Activated CD8-positive, alpha-beta T cell treated with anti-CD3 and anti-CD28 coated beads for 36 hours (primary cell): ENCODE measurements at places on chromosomes 1 and 21. TPM values are rescaled to one million over a fixed set of nuclear protein-coding genes. Genes with fewer than 3 reads are reported as not detected.

Gene FCRL2
- not detected for total RNA-seq

Gene HSD11B1
- 0.47 TPM for total RNA-seq

Gene ADAMTS1
- not detected for total RNA-seq

- no peak overlapping the region for H3K4me3 ChIP-seq
- no peaks in the 10 kb centered on the region for H3K27me3 ChIP-seq
- H3K4me1 ChIP-seq = no peaks in the 10 kb centered on the region
- no peaks in the 10 kb centered on the region for H3K36me3 ChIP-seq
Observed at GRCh38 chr1:75993661-75994060, 61.5 kb upstream of the ASB17 start.

Gene PTGER3
- not detected for total RNA-seq

- H3K4me1 ChIP-seq = peaks cover 10% of the 10 kb centered on the region
- no peaks in the 10 kb centered on the region for H3K27me3 ChIP-seq
- H3K27ac ChIP-seq = no peak overlapping the region
Observed at GRCh38 chr21:45747233-45747766, 103.8 kb downstream of the PCBP3 start.

Gene OR10J5
- total RNA-seq = not detected

Gene TLR5
- total RNA-seq = 0.38 TPM

- DNase-seq = no peak
- no peak overlapping the region for H3K4me3 ChIP-seq
- no peaks in the 10 kb centered on the region for H3K36me3 ChIP-seq
- H3K27me3 ChIP-seq = no peaks in the 10 kb centered on the region
- H3K4me1 ChIP-seq = peaks cover 10% of the 10 kb centered on the region
Observed at GRCh38 chr1:234710936-234711724, 101.2 kb upstream of the IRF2BP2 start.

Gene ALG14
- 2.5 TPM for total RNA-seq

DNA sequence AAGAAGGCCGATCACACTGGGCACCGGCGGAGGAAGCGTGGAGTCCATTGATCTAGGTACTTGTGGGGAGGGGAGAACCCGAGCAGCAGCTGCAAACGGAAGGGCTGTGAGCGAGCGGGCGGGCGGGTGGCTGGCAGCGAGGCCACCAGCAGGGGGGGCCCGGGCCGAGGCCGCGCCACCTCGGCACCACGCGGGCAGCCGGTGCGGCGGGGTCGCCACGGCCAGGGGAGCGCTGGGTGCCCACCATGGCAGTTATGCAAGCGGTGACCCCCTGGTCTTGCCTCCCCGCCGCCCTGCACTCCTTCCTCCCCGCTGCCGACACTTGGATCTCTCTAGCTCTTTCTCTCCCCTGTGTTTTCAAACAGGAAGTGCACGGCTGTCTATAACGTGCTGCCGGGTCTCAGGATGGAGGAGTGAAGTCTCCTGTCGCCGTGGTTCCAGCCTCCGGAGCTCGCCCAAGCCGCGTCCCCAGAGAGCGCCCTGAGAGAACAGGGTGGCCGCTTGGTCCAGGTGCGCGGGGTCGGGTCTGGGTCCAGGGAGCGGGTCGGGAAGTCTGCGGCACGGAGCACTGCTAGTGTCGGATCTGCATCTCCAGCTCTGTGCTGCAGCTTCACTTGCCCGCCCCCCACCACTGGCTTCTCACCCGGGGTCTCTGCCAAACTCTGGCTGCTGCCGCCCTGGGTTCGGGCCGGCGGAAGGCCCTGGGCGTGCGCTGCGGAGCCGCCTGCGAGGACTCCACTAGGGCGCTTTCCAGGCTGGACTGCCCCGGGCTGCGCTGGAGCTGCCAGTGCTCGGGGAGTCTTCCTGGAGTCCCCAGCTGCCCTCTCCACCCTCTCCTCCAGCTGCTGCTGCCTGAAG, 22.7 kb downstream of the LRRC8D start:
- peak overlapping the region; percentile 88 for H3K4me3 ChIP-seq
- H3K27ac ChIP-seq = peak overlapping the region; percentile 96
- H3K27me3 ChIP-seq = no peaks in the 10 kb centered on the region
- H3K4me1 ChIP-seq = peaks cover 54% of the 10 kb centered on the region
- H3K36me3 ChIP-seq = peaks cover 35% of the 10 kb centered on the region
- DNase-seq = peak; percentile 87

DNA sequence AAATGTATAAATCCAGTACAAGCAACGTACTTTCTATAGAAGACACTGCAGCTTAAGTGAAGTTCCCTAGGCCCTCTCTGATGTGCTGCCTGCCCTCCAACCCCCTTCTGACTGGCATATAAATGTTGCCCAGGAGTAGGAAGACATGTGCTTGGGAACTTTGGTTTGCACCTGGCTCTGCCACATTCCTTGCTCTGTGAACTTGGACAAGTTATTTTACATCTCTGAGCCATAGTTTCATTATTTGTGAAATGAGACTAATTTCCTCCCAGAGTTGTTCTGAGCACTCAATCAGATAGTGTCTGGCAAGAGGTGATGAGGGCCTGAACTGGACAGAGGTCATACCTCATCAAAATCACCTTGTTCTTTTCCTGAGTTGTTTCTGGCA, 3.5 kb upstream of the PHC2 start:
- H3K4me1 ChIP-seq = peaks cover 3% of the 10 kb centered on the region
- H3K27ac ChIP-seq = no peak overlapping the region

- H3K36me3 ChIP-seq = no peaks in the 10 kb centered on the region
- no peak overlapping the region for H3K27ac ChIP-seq
- no peak overlapping the region for H3K4me3 ChIP-seq
- DNase-seq = no peak
- no peaks in the 10 kb centered on the region for H3K4me1 ChIP-seq
Observed at GRCh38 chr21:26595971-26596370, 22.9 kb upstream of the CYYR1 start.

Gene NEK2
- 30.0 TPM for total RNA-seq

- H3K4me3 ChIP-seq = no peak overlapping the region
- H3K27me3 ChIP-seq = peaks cover 3% of the 10 kb centered on the region
- no peak for DNase-seq
- H3K36me3 ChIP-seq = no peaks in the 10 kb centered on the region
- peaks cover 2% of the 10 kb centered on the region for H3K4me1 ChIP-seq
Observed at GRCh38 chr1:28322194-28322593, 6.6 kb upstream of the MED18 start.

GRCh38 chr1:110874324-110875215, 1.6 kb downstream of the CD53 start:
- peaks cover 47% of the 10 kb centered on the region for H3K36me3 ChIP-seq
- peak overlapping the region; percentile 91 for H3K4me3 ChIP-seq
- peak; percentile 41 for DNase-seq
- no peaks in the 10 kb centered on the region for H3K27me3 ChIP-seq

Gene SEC16B
- not detected for total RNA-seq

DNA sequence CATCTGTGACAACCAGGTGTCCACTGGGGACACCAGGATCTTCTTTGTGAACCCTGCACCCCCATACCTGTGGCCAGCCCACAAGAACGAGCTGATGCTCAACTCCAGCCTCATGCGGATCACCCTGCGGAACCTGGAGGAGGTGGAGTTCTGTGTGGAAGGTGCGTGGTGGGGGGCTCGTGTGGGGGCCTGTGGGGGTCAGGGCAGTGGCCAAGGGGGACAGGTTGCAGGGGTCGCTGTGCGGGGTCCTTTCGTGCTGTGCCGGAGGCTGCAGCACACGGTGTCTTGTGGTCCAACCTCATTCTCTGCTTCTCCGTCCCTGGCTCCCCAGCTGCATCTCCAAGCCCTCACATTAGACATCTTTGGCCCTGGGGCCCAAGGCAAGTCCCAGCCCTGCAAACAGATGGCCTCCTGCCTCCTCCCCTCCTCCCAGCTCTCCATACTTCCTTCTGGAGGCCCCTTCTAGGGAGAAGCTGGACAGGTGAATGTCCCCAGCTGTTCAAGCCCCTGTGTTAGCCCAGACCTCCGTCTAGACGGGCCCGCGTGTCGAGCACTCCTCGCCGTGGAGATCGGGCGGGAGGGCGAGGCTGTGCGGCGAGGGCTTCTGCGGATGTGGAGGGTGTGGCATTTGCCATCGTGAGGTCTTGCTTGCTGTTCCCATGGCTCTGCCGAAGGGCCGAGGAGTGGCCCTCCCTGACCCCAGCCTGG, 2.5 kb downstream of the AGRN start:
- H3K4me1 ChIP-seq = peaks cover 3% of the 10 kb centered on the region
- no peak overlapping the region for H3K27ac ChIP-seq
- no peaks in the 10 kb centered on the region for H3K27me3 ChIP-seq
- H3K36me3 ChIP-seq = no peaks in the 10 kb centered on the region
- no peak for DNase-seq
- H3K4me3 ChIP-seq = no peak overlapping the region

Gene S100A16
- not detected for total RNA-seq

Gene TENT5C
- total RNA-seq = 13.6 TPM

DNA sequence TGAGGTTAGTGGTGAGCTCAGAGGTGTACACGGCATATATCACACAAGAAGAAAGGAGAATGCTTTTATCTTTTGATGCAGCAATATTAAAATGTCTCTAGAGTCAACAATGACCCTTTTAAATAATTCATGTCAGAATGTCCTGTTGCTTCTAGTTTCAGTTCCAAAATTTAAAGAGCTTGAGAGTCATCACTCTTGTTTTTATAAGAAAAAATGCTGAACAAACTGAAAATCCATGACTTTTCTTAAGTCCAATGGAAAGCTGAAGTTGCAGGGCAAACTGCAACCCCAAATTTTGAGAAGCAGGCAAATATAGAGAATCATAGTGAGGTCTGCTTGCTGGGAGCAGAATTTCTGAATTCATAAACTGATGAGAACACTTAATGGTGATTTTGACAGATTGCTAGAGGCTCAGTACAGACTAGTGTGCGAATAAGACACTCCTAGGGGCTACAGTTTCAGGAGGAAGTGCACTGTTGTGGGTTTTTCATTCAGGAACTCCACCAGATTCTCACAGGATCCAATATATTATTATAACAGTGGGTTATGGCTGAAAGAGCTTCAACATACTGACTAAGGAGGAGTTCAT, 135.1 kb downstream of the CLIC6 start:
- H3K4me3 ChIP-seq = no peak overlapping the region
- no peaks in the 10 kb centered on the region for H3K27me3 ChIP-seq
- DNase-seq = no peak
- peaks cover 35% of the 10 kb centered on the region for H3K36me3 ChIP-seq
- no peak overlapping the region for H3K27ac ChIP-seq
- H3K4me1 ChIP-seq = peaks cover 52% of the 10 kb centered on the region

Gene RBBP4
- 318 TPM for total RNA-seq

GRCh38 chr1:228369608-228370438, 36.8 kb downstream of the TRIM11 start:
- H3K27ac ChIP-seq = no peak overlapping the region
- DNase-seq = no peak
- H3K27me3 ChIP-seq = no peaks in the 10 kb centered on the region
- H3K4me1 ChIP-seq = no peaks in the 10 kb centered on the region
- H3K36me3 ChIP-seq = no peaks in the 10 kb centered on the region
